ENCODE measurements at places on chromosomes 13 and 19.

- no peak for DNase-seq
Measured at GRCh38 chr19:35284153-35285094, 2.1 kb downstream of the HAMP start.

- DNase-seq, result peak; percentile 66
Measured at GRCh38 chr13:114339857-114340534, 25.7 kb downstream of the CHAMP1 start.

DNA sequence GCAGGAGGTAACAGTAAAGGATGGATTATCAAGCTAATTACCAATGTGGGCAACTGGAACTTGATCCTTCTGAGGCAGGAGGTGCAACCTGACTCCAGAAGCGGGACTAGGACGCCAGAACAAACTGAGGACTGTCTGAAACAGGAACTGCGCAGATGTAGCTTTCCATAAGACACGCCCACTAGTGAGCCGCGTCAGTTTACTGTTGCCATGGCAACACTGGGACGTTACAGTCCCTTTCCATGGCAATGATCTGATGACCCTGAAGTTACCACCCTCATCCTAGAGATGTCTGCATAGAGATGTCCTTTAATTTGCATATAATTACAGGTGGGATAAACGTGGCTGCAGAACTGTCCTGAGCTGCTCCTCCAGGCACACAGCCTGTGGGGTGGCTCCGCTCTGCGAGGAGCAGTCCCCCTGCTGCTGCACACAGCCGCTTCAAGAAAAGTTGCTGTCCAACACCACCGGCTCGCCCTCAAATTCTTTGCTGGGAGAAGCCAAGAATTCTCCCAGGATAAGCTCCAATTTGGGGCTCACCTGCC is 816.6 kb downstream of the UQCRFS1 start:
- no peak for DNase-seq

GRCh38 chr19:17263712-17264640 is 569 bp downstream of the USHBP1 start:
- DNase-seq, result no peak

- no peak for DNase-seq
Measured at GRCh38 chr19:7648265-7649014, 11.5 kb downstream of the STXBP2 start.

DNA sequence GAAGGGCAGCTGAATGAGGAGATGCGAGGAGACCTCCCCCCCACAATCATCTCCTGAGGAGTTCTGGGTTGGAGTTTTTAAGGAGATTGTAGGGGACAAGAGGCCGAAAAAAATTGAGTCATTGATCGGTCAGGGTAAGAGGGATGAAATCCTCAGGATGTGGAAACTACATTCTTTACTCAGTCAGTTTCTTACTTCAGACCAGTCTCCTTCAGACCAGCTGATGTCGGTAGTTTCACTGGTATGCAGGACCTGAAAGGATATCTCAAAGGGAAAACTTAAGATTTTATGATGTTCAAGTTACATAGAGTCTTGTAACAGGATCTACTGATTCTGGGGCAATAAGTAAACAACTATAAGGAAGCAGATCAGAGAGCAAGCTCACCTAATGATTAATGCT is 51.7 kb upstream of the RFXAP start:
- DNase-seq, result no peak

- no peak for DNase-seq
Measured at GRCh38 chr19:3403489-3404323, 37.3 kb downstream of the NFIC start.

- no peak for DNase-seq
Measured at GRCh38 chr13:94956417-94957110, 244.2 kb upstream of the SOX21 start.

DNA sequence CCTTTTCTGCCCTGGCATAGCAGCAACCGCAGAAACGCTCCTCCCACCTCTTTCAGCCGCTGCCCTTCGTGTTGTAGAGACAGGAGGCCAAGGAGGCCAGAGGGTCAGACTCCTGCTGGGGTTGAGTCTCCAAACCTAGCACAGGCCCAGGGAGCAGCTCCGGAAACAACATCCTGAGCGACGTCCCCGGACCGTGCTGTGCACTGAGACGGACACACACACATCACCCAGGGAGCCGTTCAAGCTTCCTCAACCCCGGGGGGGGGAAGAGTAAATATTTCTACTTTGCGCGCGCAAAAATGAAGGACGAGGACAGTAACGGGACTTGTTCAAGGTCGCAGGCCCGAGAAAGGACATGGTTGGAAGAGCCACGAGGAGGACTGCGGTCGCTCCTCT is 657 bp downstream of the ZNF550 start:
- DNase-seq, result peak; percentile 21

DNA sequence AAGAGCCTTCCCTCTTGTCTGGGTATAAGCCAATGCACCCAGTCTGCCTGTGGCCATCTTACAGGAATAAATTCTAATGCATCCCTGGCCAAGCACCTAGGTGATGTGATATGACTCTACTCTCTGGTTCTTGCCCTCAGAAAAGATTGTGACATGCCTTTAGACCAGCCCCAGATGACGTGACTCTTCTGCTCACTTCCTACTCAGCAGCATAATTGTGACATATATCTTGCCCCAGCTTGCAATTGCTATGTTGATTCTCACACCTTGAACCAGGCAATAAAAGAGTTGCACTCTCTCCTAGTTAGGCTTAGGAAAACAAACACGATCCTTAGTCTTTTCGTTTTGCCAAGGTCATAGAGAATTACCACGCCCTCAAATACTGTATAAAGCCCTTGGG is 13.3 kb upstream of the ZNF726 start:
- DNase-seq, result no peak

DNA sequence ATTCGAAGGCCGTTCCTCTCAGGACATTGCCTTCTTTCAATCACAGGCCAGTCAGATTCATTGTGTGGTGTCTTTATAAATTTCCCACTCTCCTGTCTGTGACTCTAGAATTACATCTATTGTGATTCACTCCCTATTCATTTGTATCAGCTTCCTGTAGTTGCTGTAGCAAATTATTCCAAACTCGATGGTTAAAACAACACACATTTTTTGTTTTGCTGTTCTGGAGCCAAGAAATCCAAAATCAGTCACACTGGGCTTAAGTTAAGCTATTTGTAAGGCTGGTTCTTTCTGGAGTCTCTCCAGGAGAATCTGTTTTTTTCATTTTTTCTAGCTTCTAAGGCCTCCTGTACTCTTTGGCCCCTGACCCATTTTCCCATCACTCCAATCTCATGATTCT is 1487.0 kb upstream of the SLC10A2 start:
- DNase-seq, result no peak

GRCh38 chr19:56740501-56740900 is 68.9 kb upstream of the ZNF835 start:
- DNase-seq, result no peak

- DNase-seq, result no peak
Measured at GRCh38 chr13:100364591-100364990, 224.0 kb downstream of the GGACT start.

GRCh38 chr13:102620516-102620915 is 23.7 kb downstream of the TPP2 start:
- no peak for DNase-seq

DNA sequence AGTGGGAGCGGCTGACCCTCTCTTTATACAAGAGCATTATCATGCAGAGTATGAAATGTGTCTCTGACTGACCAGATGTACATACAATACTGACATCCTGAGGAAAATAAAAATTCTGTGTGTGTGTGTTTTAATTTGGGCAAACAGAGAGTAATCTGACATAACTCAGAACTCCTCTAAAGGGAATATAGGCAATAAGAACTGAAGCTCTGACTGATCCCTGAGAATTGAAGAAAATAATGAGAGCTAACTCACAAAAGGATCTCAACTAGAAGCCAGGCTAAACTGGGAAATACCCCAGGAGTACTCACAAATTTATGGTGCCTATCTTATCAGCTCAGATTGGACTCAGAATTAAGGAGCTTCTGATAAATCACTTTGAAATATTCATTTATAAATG is 539.9 kb downstream of the OLFM4 start:
- DNase-seq, result no peak

GRCh38 chr13:110316196-110316595 is 9.1 kb downstream of the COL4A2 start:
- DNase-seq, result no peak

DNA sequence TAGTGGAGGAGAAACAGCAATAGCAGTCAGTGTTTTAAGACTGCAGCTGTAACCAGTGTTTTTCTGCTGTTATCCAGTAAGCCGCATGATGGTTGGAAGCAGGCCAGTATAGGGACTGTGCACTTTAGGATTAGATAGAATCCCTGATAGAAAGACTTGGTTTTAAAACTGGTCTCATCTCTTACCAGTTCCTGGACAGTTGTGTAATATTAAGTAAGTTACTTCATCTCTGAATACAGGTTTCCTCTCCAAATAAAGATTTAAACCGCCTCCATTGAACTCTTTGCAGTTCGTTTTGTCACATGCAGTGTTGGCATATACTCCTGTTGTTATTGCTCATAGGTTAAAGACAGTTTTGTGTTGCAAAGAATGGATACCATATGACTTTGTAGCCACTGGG is 25.6 kb downstream of the URI1 start:
- DNase-seq, result no peak

DNA sequence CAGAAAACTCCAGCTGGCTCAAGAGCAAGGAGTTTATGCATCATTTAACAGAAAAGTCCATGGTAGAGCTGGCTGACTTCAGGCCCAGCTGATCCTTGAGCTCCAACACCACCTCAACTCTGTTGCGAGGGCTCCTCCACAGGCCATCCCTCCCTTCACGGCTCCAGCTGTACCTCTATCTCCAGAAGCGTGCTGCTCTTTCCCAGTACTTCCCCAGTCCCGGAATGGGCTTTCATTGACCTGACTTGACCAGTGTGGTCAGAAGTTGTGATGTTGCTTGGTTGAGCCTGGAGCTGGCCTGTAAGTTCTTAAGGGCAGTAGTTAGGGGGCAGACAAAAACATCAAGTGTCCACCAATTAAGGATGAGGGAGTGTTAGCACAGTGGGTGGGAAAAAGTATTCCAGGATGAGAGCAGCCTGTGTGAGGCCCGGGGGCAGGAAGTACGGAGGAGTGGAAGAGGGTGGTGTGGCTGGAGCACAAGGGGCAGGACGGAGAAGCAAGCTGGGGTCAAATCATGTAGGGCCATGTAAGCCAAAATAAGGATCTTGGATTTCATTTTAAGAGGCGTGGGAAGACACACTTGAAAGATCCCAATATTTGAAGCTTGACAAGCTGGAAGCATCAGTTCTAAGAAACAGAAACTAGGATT is 24.0 kb downstream of the SKA3 start:
- DNase-seq, result no peak

DNA sequence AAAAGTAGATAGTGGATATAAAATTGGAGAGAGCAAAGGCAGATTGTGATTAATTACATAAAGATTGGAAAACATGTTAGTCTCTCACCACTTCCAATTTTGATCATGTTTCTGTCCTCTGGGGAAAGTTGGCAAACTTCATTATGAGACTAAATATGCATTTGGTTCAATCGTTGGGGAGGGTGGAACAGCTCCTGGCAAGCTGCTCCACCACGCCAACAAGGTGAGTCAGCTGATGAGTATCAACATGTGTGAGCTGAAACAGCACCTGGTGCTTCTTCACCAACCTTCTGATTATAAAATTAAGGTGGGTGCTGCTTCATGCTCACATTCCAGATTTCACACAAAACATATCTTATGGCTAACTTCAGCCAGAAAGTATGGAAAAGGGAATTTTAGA is 1784.6 kb downstream of the SLITRK5 start:
- no peak for DNase-seq

DNA sequence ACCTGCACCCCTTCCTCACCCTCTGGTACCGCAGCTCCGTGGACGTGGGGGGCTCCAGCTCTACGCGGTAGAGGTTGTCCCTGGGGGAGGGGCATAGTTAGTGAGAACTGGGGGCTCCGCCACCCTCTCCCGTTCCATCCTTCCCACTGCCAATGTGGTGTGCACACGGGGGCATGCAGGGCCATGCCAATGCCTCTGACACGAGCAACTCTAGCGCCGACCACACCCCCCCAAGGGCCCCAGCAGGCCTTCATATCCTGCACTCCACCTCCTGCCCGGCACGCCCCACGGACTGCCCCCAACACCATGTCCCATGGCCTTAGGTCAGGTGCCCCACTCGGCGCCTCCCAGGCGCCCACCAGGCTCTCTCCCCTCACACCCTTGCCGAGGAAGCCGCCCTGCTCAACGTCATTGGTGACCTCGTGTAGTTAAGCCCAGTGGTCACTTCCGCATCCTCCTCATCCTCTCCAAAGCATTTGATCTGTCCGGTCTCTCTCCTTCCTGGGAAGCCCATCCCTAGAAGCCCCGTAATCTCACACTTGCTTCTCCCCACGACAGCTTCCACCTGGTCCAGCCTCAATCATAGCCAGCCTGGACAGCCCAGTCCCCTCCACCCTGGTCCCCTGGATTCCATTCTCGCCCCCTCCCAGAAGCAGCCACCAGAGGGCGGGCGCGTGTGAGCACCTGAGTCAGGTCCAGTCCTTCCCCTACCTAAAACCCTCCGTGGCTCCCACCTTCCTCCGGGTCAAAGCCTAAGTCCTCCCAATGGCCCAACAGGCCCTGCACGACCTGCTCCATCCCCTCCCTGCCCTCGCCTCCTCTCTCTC is 2.1 kb downstream of the SEMA6B start:
- DNase-seq, result no peak

GRCh38 chr13:91355826-91356710 is 8.6 kb downstream of the MIR17HG start:
- no peak for DNase-seq

GRCh38 chr19:58182989-58183816 is at the start of gene ZNF274:
Gene ZNF274, plus strand, starts transcription at chr19:58183061. Its CDS starts 905 bp downstream, at chr19:58183966.
- peak; percentile 97 for DNase-seq

DNA sequence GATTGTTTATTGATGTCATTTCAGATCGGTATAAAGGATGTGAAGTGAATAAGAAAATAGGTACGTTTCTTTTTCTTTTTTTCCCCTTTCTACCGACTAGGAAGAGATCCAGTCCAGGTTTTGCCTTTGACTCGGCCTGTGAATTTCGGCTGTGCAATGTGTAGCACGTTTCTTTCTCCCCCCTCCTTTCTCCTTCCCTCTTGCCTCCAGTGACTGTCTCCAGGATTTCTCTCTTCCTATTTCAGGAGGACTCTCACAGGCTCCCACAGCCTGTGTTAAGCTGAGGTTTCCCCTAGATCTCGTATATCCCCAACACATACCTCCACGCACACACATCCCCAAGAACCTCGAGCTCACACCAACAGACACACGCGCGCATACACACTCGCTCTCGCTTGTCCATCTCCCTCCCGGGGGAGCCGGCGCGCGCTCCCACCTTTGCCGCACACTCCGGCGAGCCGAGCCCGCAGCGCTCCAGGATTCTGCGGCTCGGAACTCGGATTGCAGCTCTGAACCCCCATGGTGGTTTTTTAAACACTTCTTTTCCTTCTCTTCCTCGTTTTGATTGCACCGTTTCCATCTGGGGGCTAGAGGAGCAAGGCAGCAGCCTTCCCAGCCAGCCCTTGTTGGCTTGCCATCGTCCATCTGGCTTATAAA is at the start of gene GPC6:
GPC6 (plus strand) TSS at position 185 of the 657 bp plus-strand sequence.
- no peak for DNase-seq

GRCh38 chr13:90416938-90417337 is 930.5 kb upstream of the MIR17HG start:
- DNase-seq, result no peak

DNA sequence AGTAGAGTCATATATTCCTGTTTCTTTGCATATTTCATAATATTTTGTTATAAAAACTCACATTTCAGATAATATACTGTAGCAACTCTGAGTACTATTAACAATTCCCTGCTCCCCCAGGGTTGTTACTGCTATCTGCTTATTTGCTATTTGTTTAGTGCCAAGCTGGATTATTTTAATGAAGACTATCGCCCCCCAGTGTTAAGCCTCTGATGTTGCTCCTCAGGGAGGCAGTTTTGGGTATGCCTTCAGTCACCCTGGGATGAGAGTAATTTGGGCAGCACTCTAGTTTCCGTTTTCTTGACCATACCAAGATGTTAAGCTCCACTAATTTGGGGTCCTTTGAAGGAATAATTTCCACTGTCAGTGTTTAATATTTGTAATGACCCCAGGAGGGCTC is 46.0 kb downstream of the MICU2 start:
- DNase-seq, result no peak

Measured in B cell (primary cell).